ENCODE measurements at places on chromosomes 5 and 9.

- DNase-seq: no peak
Measured at GRCh38 chr9:34994260-34994899, 4.8 kb downstream of the DNAJB5 start.

DNA sequence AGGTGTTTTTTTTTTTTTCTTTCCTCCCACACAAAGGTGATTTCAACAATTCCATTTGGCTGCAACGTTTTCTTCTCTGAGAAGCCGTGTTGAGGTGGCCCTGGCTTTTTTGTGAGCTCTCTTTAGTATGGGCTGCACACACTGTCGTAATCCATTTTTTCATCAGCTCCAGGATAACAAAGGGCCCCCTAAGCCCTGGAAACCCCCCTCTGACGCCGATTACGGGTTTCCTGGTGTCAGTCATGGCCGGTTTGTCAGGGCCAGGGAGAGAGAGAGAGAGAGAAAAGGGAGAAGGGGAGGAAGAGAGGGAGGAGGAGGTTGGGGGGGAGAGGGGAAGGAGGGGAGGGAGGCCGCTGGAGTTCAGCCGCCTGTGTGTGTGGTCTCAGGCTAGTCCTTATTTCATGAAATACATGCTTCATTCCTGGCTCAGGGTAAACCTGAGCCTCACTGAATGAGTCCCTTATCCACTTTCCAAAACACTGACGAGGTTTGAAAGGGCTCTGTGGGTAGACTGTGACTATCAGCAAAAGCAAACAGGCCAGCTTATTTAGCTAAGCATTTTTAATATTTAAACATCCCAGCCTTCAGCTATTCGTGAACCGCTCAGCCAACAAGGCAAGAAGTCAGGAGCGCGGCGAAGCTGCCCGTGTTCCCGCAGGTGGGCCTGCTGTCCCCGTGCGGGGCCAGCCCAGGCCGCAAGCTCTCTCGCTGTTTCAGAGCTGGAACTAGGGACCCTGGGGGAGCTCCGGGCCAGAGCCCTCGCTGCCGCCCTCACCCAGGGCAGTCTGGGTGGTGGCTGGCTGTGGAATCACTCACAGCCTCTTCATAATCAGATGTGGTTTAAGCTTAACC lies 172.8 kb downstream of the ERCC6L2 start:
- DNase-seq: no peak

DNA sequence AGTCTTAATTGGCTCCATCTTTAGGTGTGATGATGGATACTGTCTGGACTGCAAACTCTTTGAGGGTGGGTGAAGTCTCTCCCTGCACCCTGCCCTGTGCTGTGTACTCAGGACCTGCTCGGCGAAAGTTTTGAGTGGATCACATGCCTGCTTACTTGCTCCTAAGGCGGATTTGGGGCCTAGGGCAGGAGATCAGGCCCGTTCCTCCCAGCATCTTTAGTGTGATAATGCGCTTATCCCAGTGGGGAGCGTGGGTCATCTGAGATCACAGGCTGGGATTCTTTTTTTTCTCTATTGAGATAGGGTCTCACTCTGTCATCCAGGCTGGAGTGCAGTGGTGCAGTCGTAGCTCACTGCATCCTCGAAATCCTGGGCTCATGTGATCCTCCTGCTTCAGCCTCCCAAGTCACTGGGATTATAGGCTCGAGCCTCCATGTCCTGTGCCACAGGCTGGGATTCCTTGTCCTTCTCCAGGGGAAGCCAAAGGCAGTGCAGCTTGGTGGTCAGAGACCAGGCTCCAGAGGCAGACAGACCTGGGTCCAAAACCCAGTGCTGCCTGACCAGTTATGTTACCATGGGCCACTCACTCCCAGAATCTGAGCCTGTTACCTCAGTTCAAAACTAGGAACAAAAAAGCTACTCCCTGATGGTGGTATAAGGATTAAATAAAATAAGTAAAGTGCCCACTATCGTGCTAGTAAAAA lies 59.7 kb downstream of the ZNF618 start:
- no peak for DNase-seq

DNA sequence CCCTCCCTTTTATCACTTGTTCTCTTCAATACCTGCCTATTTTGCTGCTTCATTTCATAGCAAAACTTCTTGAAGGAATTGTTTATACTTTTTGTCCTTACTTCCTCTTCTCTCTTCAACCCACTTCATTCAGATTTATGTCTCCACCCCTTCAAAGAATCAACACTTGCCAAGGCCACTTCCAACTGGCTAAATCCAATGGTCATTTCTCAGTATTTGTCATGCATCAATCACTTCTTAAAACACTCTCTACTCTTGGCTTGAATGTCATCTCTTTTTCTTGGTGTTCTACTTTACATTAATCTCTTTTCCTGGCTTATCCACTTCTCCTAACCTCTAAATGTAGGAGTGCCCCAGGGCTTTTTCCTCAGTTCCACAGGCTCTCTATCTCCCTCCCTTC lies 8.3 kb upstream of the FCHO2 start:
- DNase-seq: no peak

DNA sequence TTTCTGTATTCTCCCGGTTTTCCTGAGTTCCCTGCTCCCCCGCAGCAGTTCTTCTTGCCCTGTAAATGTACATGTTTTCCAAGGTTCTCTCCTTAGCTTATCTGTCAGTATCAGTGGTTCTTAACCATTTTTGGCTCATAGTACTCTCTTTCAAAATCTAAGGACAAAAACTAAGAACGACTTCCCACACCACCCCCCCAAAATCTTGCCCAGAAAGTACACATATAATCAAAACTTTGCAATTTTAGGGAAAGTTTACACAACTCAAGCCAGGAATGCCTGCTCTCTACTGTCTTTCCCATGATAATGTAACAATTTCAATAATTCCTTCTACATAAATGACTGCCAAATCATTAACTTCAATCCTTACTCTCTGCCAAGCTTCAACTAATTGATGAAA lies 4.5 kb downstream of the DCAF12 start:
- no peak for DNase-seq

DNA sequence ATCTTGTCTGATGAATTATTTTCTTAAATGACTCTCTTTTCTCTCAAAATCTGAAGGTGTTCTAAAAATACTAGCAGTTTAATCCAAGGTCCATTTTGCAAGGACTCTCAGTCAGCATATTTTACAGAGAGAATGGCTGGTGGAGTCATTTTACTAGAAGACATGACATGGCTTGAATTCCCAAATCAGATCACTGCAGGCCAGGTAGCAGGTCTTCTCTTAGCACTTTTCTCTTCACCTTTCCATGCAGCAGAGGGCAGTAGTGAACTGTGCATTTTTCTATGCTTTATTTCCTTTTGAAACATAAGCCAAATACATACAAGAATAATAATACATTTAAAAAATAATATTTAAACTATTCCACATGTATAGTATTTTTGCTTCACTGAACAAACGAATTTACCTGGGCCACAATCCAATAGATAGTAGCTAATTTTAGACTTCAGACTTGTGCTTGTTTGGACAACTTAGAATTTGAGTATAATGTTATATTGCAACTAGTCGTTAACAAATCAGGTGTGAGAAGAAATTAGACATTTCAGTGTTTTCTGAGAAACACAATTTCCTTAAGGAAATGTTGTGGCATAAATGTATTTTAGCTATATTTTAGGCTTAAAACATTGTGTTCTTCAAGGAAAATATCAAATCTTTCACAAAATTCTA lies 289.4 kb upstream of the DAB2 start:
- DNase-seq: peak; percentile 55

- no peak for DNase-seq
Measured at GRCh38 chr5:107979291-107979690, 308.6 kb upstream of the EFNA5 start.

GRCh38 chr5:159098603-159099436 lies 896 bp downstream of the EBF1 start:
- peak; percentile 17 for DNase-seq

- no peak for DNase-seq
Measured at GRCh38 chr9:80400624-80401230, 829.0 kb downstream of the TLE4 start.

DNA sequence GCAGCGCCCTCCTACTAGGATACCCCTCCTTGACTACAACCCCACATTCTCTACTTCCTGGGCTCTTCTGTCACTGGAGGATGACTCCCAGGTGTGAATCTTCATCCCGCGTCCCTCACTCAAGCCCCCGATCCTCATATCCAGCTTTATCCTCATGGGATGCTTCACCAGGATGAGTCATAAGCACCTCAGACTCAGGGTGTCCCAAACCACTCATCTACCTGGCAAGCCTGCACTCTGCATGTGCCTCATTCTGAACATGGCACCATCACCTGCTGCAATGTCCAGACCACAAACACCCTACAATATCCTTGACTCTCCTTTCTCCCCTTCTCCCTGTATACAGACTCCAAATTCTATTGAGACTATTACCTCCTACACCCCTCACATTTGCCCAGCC lies 1.5 kb upstream of the TGFBI start:
- no peak for DNase-seq

- no peak for DNase-seq
Measured at GRCh38 chr9:5721279-5722087, 92.6 kb downstream of the RIC1 start.

- no peak for DNase-seq
Measured at GRCh38 chr5:11319836-11320580, 559.0 kb upstream of the DAP start.

GRCh38 chr9:13478639-13479038 lies 199.1 kb upstream of the MPDZ start:
- DNase-seq: no peak

DNA sequence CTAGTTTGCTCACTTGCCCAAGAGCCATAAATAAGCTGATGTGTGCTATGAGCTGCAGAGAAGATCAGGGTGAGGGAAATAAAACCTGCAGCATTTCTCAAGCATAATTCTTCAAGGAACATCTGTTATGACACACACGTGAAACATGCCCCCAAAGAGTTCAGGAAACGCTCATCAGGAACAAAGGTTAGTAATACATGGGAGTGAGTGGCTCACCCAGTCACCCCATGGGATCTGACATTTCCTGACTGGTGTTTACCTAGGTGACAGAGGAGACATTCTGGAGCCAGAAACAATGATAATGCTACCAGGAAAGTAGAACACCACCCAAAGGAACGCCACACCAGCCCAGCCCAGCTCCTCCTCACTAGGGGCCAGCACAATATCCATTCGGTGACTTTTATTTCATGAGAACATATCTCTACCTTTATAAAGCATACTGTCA lies 66.0 kb downstream of the FRMD3 start:
- DNase-seq: no peak

GRCh38 chr9:123267481-123268198 lies 746 bp downstream of the STRBP start:
- DNase-seq: no peak

GRCh38 chr9:123798195-123798594 lies 131.7 kb downstream of the DENND1A start:
- no peak for DNase-seq

DNA sequence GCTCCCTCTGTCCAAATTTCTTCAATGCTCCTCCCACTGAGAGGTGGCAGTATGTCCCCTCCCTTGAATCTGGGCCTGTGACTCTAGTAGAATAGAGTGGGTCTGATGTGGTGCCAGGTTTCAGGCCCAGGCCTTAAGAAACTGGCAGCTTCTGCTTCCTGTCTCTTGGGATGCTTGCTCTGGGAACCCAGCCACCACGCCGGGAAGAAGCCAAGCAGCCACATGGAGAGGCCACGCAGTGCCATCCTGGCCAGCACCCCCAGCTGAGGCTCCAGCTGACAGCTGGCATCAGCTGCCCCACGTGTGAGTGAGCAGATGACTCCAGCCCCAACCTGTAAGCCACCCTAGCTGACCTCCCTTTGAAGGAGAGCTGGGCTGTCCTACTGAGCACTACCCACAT lies 7.3 kb upstream of the TSPAN17 start:
- no peak for DNase-seq

GRCh38 chr5:171312129-171312974 lies 3.3 kb downstream of the TLX3 start:
- DNase-seq: no peak

- peak; percentile 52 for DNase-seq
Measured at GRCh38 chr5:39080597-39081204, 6.5 kb upstream of the RICTOR start.

DNA sequence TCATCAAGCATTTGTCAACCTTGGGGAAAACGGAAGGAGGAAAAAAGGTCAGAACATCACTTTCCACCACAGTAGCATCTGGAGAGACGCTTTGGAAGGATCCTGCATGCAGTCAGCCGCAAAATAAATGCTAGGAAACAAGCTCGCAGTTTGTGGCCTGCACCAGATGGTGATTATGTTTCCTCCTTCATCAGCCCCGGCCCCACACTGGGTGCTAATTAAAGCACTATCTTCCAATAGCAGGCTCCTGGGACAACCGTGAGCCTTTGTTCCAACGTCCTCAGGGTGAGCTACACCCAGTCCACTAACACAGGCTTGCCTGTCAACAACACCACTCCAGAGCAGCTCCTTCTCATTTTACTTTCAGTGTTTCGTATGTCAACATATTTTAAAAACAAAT lies 64.0 kb downstream of the RNF130 start:
- DNase-seq: no peak

GRCh38 chr9:95028853-95029219 lies 288.7 kb downstream of the FANCC start:
- DNase-seq: no peak

DNA sequence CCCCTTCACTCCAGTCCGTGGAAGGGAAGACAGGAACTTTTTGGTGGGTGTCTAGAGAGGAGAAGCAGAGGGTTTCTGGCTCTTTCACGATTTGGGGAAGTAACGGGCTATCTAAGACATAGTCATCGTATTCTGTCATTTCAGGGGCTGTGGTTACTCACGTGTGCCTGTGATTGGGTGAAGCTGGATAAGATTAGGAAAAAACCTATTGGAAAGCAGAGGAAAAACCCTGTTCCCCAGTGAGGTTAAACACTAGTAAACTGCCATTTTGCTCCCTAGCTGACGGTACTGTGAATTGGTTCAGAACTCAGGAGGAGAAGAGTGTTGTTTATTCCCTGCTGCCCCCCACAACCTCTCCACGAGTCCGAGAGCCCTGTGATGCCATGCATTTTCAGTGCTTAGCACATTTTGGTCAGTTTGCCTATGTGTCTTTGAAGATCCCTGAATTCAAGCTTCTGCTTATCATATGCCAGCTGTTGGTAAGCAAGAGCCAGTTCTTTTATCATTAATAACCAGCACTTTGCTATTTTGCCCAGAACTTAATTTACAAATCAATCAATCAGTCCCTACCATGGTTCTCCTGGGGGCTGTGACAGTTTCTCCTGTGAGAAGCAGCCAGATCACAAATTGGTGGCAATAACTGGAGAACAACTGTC lies 45.1 kb upstream of the ROR2 start:
- DNase-seq: no peak

GRCh38 chr5:91381239-91381773 lies 1.8 kb downstream of the ARRDC3 start:
- DNase-seq: no peak

DNA sequence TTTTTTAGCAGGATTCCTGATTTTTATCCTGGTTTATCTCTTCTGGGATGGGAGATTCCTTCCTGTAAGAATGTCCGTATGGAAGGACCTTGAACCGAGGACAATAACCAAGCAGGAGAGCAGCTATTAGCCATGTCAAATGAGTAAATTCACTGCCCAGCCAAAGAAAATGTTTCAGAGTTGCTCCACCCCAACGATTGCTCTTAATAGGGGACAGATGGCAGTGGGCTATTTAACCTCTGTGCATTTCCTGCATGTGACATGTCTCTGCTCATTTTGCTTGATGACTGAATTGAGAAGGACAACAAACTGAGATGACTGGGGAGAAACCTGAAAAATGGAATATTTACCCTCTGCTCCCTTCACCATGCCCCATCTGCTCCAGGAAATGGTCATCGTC lies 479.9 kb upstream of the ZNF462 start:
- DNase-seq: no peak

GRCh38 chr9:76810377-76810957 lies 46.2 kb downstream of the PCA3 start:
- DNase-seq: no peak

- no peak for DNase-seq
Measured at GRCh38 chr9:117156144-117156688, 258.6 kb downstream of the ASTN2 start.

Measured in CD4-positive, alpha-beta T cell treated with Interleukin-2 at 100 ng/mL for 4 hours (primary cell).